ENCODE measurements at places on chromosomes 5 and 9. TPM values are rescaled to one million over a fixed set of nuclear protein-coding genes. Genes with fewer than 3 reads are reported as not detected.

DNA sequence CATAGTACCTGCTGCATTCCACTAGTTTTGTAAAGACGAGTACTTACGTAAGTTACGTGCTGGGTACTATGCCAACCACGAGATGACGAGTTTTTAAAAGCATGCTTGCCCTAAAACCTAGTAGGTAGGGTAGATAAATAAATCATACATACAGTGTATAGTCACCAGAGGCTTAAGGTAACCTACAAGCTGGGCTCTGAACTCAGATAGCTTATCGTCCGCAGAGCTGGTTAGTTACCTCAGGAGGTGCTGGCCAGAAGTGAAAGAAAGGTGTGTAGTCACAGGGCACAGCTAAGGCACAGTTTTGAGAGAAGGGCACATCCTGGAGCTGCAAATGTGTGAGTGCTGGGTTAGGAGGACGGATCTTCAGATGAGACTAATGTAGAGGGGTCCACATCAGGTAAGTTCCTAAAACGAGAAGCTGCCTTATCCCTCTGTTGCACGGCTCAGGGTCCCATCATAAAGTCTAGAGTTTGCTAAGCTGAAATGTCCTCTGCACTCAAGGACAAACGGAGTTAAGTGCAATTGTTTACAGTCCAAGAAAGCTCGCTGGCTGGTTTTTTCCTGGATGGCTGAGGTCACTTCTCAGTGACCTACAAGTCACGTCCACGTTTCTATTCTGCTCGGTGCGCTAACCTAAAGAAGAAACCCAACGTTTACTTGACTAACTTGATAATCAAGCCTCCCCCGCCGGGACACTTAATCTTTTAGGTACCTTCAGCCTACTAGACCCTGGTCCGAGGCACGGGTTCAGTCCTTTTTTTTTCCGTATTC, 1.1 kb upstream of the SNX24 start:
- peak overlapping the region; percentile 84 for H3K4me3 ChIP-seq
- peak; percentile 64 for DNase-seq
- H3K27me3 ChIP-seq, result no peaks in the 10 kb centered on the region
- H3K4me1 ChIP-seq, result peaks cover 12% of the 10 kb centered on the region
- H3K27ac ChIP-seq, result no peak overlapping the region

GRCh38 chr5:115068239-115069086, 101.2 kb downstream of the TRIM36 start:
- no peak overlapping the region for H3K4me3 ChIP-seq
- H3K36me3 ChIP-seq, result no peaks in the 10 kb centered on the region
- H3K4me1 ChIP-seq, result no peaks in the 10 kb centered on the region

GRCh38 chr5:135944967-135945560, 9.7 kb downstream of the LECT2 start:
- no peak overlapping the region for H3K4me3 ChIP-seq
- H3K27ac ChIP-seq, result no peak overlapping the region
- H3K27me3 ChIP-seq, result peaks cover 7% of the 10 kb centered on the region
- peak; percentile 65 for DNase-seq
- no peaks in the 10 kb centered on the region for H3K36me3 ChIP-seq

- H3K27ac ChIP-seq, result no peak overlapping the region
- H3K27me3 ChIP-seq, result no peaks in the 10 kb centered on the region
- H3K36me3 ChIP-seq, result no peaks in the 10 kb centered on the region
- H3K4me1 ChIP-seq, result no peaks in the 10 kb centered on the region
Observed at GRCh38 chr5:93307557-93307956, 273.5 kb downstream of the NR2F1-AS1 start.

DNA sequence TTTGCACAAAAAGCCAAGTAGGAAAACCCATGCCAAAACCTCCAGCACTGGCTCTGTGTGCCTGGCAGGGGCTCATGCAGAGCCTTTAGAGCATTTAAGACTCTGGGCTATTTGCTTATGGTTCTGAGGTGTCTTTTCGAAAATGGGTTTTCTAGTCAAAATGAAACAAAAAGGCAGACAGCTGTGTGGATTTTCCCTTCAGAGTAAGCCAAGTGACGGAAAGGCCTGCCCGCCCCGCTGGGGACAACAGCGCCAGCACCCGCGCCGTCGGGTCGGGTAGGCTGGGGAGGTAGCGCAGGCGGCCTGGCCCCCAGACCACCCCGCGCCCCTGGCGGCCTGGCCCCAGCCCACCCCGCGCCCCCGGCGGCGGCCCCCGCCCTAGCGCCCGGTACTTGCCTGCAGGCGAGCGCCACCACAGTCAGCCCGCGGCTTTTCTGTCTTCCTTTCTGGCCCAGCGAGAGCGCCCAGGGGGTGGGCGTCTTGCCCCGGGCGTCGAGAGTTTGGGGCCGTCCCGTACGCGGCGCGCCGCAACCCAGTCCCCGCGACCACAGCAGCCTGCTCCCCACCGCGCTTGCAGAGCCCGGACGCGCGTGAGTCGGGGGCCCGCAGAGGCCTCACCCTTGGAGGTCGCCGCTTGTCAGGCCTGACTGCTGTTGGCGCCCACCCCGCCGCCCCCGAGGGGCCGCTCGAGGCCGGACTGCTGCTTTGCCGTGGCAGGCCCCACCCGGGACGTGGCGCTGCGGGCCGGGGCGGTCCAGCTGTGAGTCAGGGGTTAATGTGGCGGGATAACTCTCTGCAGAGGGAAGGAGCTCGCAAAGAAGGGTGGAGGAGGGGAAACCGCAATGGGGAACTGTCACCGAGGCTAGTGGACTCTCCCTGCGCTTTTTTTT, at the start of gene TICAM2:
Gene TICAM2, minus strand, starts transcription at position 779 of the 890 bp plus-strand sequence. CDS start 21,223 bp downstream, outside the sequence.
- peak; percentile 88 for DNase-seq
- no peak within 1 kb of the TSS for H3K27ac ChIP-seq
- peaks cover 30% of the 10 kb centered on the region for H3K36me3 ChIP-seq
- H3K4me1 ChIP-seq, result no peaks in the 10 kb centered on the region
- H3K27me3 ChIP-seq, result no peaks in the 10 kb centered on the region

GRCh38 chr9:89483592-89484474, 14.1 kb downstream of the SEMA4D start:
- H3K4me1 ChIP-seq, result no peaks in the 10 kb centered on the region
- no peak for DNase-seq
- H3K27ac ChIP-seq, result peak overlapping the region; percentile 2

- H3K36me3 ChIP-seq, result no peaks in the 10 kb centered on the region
- H3K4me3 ChIP-seq, result no peak overlapping the region
- H3K4me1 ChIP-seq, result no peaks in the 10 kb centered on the region
- DNase-seq, result no peak
Observed at GRCh38 chr5:23223846-23224245, 283.6 kb upstream of the PRDM9 start.

GRCh38 chr5:89043676-89044075, 160.7 kb upstream of the MEF2C start:
- DNase-seq, result no peak
- H3K4me3 ChIP-seq, result no peak overlapping the region
- H3K27me3 ChIP-seq, result no peaks in the 10 kb centered on the region
- H3K27ac ChIP-seq, result no peak overlapping the region
- H3K36me3 ChIP-seq, result no peaks in the 10 kb centered on the region

GRCh38 chr9:136694163-136694871, 7.1 kb upstream of the AGPAT2 start:
- peak; percentile 93 for DNase-seq
- H3K27me3 ChIP-seq, result no peaks in the 10 kb centered on the region
- no peak overlapping the region for H3K4me3 ChIP-seq
- no peak overlapping the region for H3K27ac ChIP-seq

DNA sequence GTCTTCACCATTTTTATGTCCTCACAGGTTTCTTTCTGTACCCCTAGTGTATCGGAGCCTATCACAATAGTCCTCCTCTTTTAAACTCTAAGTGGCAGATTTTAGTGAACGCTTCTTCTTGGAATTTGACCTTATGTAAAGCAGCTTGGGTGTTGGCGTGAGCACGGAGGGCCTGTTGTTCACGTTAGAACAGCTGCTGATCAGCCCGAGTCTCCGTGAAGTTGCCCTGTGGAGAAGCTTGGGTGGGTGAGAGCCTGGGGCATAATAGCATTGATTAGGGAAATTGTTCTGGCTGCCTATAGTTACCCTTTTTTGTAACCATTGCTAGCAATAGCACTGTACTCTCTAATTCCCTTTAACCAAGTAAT, 167.0 kb upstream of the OTULINL start:
- H3K4me1 ChIP-seq, result peaks cover 3% of the 10 kb centered on the region
- no peak for DNase-seq
- peak overlapping the region; percentile 59 for H3K27ac ChIP-seq
- peaks cover 42% of the 10 kb centered on the region for H3K36me3 ChIP-seq
- H3K4me3 ChIP-seq, result no peak overlapping the region

DNA sequence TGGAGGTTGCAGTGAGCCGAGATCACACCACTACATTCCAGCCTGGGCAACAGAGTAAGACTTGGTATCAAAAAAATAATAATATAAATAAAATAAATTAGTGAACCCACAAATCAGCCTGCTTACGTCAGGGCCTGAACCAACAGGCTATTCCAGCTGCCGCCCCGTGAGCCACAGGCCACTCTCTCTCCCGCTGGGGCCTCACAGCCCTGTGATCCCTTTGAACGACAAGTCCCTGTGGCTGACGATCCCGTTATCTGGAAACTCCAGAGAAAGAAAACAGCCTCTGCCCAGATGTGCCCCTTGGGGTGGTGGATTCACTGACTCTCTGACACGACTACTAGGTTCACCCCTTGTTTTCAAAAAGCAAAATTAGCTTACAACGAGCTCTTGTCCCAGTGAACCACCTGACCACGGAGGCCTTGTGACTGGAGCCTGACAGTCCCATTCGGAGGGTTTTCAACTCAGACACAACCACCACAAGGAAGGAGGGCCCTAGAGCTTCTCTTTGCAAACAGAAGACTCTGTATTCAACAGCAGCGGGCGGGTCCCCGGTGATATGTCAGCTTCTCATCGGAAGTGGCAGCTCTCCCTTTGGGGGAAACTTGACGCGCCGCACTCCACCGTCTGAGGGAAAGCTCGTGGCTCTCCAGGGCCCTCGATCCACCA, 4.4 kb upstream of the DIPK1B start:
- no peaks in the 10 kb centered on the region for H3K36me3 ChIP-seq
- peaks cover 17% of the 10 kb centered on the region for H3K27me3 ChIP-seq
- H3K27ac ChIP-seq, result no peak overlapping the region
- peak; percentile 40 for DNase-seq
- no peak overlapping the region for H3K4me3 ChIP-seq

DNA sequence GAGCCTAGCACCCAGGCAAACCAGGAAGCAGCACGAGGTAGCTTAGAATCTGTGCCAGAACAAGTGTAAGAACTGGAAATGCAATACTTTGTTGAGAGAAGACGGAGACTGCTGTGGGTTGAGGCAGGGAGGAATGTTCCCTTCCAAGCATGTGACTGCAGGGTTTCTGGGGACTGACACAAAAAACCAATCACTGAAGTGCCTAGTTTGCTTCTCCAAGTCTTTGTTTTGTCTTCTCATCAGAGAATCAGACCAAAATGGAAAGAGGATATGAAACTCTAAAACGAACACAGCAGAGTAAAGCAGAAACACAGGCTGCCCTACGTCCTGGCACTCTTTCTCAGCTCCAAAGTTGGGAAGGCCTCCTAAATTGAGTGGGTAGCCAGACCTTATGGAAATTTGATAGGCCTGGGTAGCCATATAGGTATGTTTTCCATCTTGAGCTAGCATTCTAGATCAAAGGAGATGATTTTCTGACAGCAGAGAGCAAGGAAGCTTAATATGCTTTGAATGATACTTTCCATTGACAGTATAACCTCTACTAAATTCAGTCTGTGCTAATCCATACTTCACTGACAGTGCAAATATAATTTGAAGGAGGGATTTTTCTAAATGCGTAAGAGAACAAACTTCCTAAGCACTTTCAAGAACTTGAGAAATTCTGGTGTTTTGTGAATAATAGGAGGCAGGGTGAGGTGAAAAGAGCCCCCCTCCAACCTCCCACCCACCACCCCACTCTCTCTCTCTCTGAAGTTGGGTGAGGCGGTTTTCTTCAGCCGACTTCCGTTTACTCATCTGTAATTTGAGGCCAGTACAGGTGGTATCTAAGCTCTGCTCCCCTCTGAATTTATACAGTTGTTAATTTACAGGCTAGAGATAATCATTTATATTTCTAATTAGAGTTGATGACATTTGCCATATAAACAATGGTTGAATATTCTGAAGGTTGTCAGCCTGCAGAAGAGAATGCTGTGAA, 5.5 kb downstream of the ADRB2 start:
- H3K4me1 ChIP-seq, result peaks cover 6% of the 10 kb centered on the region
- H3K4me3 ChIP-seq, result no peak overlapping the region
- peaks cover 15% of the 10 kb centered on the region for H3K27me3 ChIP-seq
- no peaks in the 10 kb centered on the region for H3K36me3 ChIP-seq
- DNase-seq, result no peak

DNA sequence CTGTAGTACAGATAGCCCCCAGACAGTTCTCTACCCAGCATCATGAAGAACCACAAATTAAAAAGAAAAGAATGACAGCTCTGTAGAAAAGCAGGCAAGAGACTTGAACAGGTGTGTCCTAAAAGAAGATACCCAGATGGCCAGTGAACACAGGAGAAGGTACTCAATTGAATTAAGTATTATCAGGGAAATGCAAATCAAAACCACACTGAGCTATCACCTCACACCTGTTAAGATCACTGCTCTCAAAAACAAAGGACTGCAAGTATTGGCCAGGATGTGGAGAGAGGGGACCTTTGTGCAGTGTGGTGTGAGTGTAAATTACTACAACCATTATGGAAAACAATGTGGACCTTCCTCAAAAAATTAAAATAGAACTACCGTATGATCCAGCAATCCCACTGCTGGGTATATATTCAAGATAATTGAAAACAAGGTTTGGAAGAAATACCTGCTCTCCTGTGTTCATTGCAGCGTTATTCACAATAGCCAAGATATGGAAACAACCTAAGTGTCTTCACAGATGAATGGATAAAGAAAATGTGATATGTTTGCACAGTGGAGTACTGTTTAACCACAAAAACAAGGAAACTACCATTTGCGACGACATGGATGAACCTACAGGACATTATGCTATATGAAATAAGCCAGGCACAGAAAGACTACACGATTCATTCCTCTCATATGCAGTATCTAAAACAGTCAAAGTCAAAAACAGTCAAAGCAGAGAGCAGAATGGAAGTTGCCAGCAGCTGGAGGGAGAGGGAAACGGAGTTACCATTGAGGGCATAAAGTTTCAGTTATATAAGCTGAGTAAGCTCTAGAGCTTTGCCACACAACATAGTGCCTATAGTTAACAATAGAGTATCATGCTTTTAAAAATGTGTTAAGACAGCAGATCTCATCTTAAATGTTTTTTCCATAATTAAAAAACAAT, 102.6 kb downstream of the WNK2 start:
- no peak for DNase-seq
- no peaks in the 10 kb centered on the region for H3K36me3 ChIP-seq
- no peaks in the 10 kb centered on the region for H3K27me3 ChIP-seq
- peaks cover 7% of the 10 kb centered on the region for H3K4me1 ChIP-seq

DNA sequence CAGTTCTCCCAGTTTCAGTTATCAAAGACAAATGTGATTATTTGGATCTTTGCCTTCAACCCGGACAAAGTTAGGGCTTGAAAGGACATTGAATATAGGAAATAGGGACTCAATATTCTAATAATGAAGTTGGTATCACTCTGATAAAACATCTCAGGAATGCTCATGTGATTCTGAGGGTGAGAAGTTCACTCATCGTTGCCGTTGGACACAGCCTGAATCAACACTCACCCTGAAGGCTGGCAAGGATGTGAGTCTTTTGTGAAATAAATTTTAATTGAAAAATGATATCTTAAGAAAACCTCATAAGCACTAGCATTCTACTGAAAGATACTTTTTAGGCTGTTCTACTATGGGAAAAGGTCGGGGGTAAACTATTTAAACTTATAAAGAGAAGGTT, 44.8 kb upstream of the C9orf72 start:
- H3K36me3 ChIP-seq, result no peaks in the 10 kb centered on the region
- H3K27ac ChIP-seq, result no peak overlapping the region
- H3K4me1 ChIP-seq, result no peaks in the 10 kb centered on the region
- no peaks in the 10 kb centered on the region for H3K27me3 ChIP-seq
- no peak for DNase-seq

IPO11 gene
- 28.0 TPM for total RNA-seq

LHX6 gene
- total RNA-seq, result not detected

LCN9 gene
- 10.4 TPM for total RNA-seq

SAP30L gene
- 40.3 TPM for total RNA-seq

GRIN3A gene
- 0.07 TPM for total RNA-seq

UBE2QL1 gene
- 0.08 TPM for total RNA-seq

CCL27 gene
- not detected for total RNA-seq
